CD4-positive, alpha-beta T cell treated with Interleukin-4 for 1 hour (primary cell): ENCODE measurements at places on chromosomes 7 and 10.

- no peak for DNase-seq
Measured at GRCh38 chr7:121605317-121605680, 209.2 kb upstream of the FAM3C start.

- no peak for DNase-seq
Measured at GRCh38 chr10:123442901-123443300, 223.3 kb upstream of the GPR26 start.

GRCh38 chr10:80599424-80599847 lies 61.7 kb downstream of the SH2D4B start:
- DNase-seq = peak; percentile 42

- DNase-seq = no peak
Measured at GRCh38 chr10:97207756-97208346, 22.1 kb upstream of the SLIT1 start.

DNA sequence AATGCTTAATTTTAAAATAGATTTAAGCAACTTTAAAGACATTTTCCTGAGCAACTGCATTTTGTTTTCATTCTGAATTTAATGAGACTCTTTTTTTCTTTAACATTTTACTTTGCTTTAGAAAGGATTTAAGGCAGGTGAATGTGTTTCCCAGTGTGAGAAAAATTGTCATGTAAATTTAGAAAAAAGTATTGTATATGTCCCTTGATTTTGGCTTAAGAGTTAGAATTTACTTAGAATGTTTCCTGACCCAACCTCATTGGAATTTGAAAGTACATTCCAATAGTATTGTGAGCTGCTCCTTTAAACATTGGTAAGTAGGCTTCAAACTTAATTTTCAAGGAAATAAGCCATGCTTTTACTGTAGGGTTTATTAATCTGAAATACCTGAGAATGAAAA lies 110.2 kb downstream of the PTEN start:
- no peak for DNase-seq

GRCh38 chr7:144777005-144777839 lies 58.6 kb downstream of the TPK1 start:
- no peak for DNase-seq

GRCh38 chr10:120387326-120387725 lies 69.7 kb upstream of the PLPP4 start:
- no peak for DNase-seq

GRCh38 chr7:49790209-49790608 lies 16.8 kb downstream of the VWC2 start:
- DNase-seq = no peak

- DNase-seq = peak; percentile 36
Measured at GRCh38 chr7:103573479-103574058, 127.6 kb upstream of the SLC26A5 start.

DNA sequence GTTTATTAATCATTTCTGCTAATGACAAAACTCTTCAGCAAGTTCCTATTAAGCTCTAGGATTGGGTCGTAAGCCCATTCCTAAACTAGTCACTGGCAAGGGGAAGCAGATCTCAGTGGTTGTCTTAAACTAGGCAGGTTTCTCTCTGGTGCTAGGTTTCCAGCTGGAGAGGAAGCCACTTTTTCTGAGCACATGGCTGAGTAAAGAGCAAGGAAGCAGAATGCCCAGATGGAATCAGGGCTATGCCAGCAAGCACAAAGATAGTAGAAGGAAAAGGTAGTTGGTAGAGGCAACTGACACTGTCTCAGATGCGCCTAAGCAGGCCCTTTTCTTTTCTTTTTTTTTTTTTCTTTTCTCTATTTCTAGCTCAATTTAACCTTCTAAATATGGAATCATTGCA lies 224.9 kb downstream of the EXOC4 start:
- no peak for DNase-seq

DNA sequence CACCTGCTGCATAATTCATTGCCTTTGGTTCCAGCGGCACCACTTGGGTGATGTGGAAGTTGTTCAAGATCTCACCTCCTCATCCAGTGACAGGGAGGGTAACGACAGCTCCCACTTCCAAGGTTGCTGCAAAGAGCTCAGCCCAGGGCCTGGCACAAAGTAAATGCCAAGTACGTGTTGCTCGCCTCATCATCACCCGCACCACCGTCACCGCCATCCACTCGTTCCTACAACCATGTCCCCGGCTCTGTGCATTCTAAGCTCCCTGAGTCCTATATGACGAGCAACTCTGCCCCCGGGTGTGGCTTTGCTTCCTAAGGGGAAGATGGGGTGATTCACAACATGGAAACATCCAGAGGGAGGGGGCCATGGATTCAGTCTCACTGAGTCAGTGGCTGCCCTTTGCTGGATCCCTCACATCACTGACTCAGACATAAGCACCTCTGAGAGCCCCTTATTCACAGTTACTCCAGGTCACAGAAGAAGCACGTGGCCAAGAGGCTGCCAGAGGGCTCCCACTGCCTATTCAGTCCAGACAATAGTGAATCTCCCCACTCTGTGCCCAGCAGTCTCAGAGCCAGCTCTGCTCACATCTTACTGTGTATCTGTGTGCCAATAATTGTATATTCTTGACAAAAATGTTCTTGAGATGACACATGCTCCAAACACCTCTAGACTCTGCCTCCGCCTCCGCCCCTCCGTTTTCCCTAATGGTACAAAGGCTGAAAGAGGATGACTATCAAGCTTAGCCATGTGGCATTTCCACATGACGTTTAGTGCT lies 159.1 kb downstream of the GFRA1 start:
- no peak for DNase-seq

DNA sequence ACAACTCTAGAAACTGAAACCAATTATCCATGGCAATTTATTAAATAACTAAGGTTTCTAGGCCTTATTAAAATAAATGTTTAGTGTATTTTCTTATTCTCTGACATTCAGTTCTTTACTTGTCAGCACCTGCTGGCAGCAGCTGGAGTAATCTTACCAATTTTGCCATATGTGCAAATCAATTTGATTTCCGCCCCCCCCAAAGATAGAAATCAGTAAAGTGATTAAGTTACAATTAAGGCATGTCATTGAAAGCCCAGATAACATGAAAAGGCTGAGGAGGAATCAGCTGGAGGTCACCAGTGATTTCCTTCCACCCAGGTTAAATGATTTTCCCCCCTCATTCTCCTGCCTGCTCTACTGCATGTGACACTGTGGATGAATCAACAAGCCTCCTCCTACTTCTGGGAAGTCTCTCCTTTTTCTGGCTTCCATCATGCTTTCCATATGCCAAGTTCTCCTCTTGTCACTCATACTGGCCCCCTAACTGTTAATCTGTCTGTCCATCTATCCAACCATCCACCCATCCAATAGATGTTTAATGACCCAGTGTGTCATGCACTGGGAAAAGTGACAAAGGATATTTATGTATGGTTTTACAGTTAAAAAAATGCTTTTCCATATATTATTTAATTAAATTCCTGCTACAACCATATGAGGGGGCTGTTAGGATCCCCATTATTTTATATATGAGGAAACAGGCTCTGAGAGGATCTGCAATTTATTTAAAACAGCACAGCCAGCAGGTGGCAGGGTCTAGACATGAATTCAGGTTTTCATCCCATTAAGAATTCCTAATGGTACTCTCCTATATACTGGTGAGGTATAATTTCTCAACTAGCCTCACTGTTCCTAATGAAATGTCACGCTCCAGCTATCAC lies 116.5 kb downstream of the ATXN7L1 start:
- peak; percentile 48 for DNase-seq
